ENCODE measurements at places on chromosomes 2 and 18.

GRCh38 chr2:71238089-71238488 lies 11.2 kb upstream of the PAIP2B start:
- no peak for DNase-seq

DNA sequence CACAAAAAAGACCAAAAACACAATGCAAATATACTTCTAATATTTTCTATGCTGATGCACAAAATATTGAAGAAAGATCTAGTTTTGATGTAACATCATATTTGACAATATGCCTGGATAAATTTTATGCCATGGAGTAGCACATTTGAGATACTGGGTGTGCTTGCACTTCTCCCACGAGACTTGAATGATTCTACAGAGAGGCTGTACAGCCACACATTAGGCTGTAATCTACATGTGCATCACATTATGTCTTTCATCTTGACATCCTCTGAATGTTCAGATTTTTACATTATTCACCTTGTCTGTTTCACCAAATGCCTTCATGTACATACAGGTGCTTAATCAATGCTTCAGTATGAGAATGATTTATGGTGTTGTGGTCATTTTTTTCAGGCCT lies 756.4 kb upstream of the CDH7 start:
- DNase-seq, result no peak

DNA sequence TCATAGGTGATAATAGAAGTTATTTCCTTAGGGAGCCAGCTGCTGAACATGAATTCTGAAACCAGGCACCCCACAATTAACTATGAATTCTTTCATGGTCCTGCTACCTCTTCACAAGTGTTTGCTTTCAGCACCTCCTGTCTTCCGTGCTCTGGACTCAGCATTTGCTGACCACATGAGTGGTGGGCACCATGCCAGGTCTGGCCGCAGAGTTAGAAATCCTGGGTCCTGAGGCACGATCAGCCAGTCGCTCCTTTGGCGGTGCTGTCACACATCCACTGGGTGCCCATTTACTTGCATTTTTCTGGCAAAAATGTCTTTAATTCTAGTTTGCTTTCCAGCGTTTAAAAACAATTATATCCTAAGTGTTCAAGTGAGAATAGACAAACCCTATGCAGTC lies 196.4 kb upstream of the PXDN start:
- no peak for DNase-seq

DNA sequence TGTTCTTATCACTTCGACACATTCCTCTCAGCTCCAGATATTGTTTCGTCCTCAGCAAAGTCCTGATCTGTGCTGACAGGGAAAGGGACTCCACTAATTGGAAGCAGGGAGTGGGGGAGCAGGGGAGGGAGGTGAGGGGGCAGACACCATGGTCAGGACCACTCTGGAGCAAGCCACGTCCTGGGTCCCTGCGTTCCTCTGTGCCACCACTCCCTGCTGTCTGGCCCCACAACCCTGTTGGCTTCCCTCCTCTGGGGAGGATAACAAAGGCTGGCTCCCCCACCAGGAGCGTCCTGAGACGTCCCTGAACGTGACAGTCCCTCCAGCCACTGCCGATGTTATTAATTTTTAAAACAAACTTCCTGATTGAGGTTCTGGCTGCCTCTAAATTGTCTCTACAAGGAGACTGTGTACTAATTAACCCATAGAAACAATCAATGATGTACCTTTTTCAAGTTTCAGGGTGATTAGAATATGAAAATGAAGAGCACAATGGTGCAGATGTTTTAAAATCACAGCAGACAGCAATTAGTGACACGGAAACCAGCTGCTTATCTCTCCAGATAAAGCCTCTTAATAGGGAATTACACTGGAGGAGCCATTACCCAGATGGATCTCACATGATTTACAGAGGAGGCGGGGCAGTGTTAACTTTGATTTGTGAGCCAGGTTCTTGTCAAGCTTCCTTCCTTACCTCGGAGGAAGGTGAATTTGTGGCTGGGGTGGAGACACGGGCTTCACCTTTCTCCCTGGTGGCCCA lies 257.5 kb downstream of the SETBP1 start:
- DNase-seq, result no peak

GRCh38 chr2:111927723-111928122 lies 29.3 kb downstream of the MERTK start:
- DNase-seq, result no peak

DNA sequence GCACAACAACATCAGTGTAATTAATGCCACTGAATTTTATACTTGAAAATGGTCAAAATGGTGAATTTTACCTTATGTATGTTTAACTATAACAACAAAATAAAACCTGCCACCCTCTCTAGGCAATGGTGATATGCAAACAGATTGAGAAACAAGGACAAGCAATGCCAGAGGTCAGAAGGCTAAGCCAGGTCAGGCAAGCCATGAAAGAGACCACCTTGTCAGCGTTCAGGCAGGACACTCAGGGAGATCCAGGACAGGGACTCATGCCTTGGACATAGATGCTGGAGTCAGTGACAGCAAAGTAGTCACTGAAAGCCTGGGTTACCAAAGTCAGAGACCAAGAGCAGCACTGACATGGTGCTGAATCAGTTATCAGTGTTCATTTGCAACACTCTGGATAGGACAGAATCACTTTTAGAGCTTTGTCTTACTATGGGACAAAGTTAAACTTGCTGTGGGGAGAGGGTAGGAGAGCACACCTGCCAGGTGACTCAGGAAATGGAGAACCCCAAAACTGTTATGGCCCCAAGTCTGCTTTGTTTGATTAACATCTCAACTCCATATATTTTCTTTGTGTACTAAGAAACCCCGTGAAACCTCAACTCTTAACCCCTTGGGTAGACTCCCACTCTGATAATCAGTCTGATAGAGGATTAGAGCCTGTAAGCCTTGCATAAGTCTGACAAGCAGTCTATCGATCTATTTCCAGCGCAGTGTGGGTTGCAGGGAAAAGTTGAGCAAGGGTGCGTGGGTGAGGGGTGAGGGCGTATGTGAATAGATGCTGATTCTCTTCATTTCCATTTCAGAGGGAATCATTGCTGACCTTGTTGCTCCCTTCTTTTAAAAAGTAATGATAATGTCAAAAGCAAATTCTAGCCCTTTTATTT lies 48.7 kb upstream of the ZNF385B start:
- no peak for DNase-seq

- DNase-seq, result no peak
Measured at GRCh38 chr2:145141981-145142380, 622.1 kb upstream of the ZEB2 start.

- no peak for DNase-seq
Measured at GRCh38 chr2:75810611-75811330, 100.1 kb upstream of the GCFC2 start.
